Hematopoietic multipotent progenitor cell (in vitro differentiated cells): ENCODE measurements at places on chromosomes 13 and 19. TPM values are rescaled to one million over a fixed set of nuclear protein-coding genes. Genes with fewer than 3 reads are reported as not detected.

GRCh38 chr13:74696148-74696922 is 562.1 kb upstream of the KLF12 start:
- no peak for DNase-seq

DNA sequence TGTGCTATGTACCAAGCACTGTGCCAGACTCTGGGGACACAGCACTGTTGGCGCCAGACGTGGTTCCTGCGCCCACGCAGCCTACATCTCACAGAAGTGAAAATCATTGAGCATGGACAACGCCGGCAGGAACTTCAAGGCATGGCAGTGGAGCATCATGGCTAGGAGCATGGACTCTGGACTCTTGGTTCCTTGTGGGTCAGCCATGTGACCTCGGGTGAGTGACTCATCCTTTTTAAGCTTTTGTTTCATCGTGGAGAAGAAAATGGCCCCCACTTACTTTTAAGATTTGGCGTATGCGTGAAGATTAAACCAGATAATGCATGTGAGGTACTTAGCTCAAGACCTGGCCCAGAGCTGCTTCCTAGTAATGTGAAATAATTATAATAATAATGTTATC is 988.5 kb downstream of the UQCRFS1 start:
- no peak for DNase-seq

DNA sequence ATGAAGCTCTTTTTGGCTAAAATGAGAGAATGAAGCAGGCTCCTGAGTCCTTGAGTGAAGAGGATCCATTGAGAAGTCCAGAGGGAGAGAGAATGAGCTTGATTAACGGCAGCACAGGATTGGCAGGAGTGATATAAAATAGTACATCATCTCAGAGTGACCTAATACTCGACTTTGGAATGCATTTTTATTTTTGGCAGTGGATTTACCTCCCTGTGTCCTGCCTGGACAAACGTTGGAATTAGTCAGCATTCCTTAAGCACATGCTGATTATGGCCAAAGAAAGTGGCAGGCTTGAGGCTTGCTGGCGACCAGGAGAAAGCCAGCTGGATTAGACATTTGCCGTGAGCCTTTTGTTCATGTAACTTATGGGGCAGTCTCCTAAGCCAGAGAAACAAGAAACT is 22.9 kb downstream of the LRCH1 start:
- DNase-seq: no peak

DNA sequence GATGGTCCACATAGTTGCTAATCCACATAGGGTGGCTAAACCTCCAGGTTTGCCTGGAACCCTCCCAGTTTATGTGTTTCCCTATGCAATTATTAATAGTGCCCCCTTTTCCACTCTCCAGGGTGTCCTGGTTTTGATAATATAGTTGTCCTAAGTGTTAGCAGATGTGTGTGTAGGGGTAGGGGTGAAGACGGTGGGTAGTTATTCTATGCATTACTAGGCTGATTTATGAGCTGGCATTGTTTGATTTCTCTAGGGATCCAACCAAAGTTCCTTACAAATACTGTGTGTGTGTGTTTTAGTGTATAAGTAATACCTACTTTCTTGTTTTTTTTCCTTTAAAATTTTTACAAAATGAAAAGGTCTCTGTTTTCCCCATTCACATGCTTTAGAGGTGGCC is 21.1 kb downstream of the GTF2F2 start:
- no peak for DNase-seq

DNA sequence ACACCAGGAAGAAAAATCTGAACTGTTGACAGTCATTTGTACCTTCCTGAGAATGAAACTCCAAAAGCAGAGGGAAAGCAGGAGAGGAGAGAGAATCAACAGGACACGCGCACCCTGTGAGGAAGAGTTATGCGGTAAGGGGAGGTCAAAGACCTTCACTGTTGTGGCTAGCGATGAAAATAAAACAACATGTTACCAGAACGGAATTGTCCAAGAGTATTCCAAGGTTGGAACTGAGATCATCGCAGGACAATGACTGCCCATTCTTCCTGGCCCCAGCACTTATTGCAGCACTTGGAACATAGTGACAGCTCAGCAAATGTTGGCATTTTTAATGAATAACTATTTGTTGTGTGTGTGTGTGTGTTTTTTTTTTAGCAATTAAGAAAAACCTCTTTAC is 176.0 kb upstream of the TSC22D1 start:
- DNase-seq: no peak

DNA sequence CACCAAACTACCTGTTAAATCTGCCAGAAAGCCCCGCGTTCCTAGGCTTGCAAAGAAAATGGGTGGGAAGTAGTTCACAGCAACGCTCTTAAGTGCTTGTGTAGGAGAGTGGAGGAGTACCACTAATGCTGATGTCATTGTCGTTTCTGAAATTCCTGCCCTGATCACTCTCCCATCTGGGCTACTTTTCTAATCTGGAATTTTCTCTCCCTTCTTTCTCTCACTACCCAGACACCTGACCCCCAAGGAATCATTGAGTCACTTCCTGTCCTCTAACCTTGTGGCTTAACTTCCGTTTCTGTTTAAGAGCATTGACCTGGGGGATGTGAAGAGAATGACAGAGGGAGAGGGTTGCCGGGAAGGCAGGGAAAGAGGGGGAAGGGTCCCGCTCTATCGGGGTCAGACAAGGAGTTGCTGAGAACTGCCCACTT is 98.7 kb downstream of the STARD13 start:
- DNase-seq: peak; percentile 22

DNA sequence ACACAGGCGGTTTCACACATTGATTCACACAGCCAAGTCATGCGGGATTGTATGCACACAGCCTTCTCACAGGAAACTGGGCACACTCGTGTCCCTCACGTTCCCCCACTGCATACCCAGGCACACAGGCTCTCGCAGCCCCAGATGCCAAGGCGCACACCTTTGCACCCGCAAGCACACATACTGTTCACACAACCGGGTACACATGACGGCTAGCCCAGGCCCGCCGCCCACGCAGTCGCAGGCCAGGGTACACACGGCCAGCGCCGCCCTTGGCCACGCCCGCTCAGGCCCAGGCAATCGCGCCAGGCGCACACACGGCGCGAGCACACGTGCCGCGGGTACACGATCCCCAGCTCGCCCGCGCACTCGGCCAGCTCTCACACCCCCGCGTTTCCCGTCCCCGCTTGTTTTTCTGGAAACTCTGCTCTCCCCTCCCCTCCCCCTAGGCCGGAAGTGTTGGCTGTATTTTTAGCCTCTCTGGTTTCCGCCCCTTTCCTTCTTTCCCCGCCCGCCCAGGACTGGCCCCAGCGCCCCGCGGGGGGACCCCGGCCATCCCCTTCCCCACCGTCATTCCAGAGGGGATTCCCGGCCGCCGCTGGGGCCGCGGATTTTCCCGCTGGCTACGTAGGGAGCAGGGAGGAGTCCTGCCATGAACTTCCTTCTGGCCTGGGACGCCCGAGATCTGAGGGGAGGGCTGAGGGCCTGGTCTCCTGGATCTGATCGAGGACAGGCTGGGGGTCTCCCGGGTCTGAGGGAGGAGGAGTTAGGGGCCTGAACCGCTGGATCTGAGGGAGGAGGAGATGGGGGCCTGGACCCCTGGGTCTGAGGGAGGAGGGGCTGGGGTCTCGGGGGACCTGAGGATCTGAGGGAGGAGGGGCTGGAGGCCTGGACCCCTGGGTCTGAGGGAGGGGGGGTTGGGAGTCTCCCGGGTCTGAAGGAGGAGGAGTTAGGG is 4.0 kb upstream of the ZFP36 start:
- DNase-seq: peak; percentile 54

DNA sequence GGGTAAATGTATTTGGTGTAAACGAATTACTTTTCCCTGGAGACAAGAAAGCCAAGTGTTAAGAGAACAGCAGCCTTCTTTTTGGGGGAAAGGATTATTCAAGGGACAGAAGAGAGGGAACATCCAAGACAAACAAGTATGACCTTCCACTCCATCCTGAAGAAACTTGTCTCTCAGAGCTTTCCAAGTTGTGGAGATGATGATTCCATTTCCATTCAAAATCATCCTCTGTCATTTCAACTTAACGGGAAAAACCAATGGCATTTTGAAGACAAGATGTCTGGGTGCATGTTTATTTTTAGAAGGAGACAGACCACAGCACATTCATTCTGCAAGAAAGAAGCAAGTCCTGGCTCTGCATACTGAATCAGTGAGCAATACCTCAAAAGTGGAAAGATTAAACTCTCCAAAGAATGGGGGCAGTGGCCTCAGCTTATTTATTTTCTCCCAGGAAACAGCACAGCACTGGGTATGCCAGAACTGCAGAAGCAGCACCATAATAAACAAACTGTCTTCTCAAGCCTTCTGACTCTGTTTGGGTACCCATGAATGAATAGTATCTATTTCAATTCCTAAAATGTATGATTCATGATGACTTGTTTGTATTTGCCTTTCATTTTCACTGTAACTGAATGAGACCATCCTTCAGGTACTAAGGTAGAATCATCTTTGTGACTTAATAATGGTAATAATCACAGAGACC is 541.0 kb downstream of the RFC3 start:
- DNase-seq: no peak

- no peak for DNase-seq
Measured at GRCh38 chr13:104372095-104372655, 1306.0 kb upstream of the SLC10A2 start.

GRCh38 chr13:41716236-41716635 is 244.7 kb downstream of the VWA8 start:
- DNase-seq: no peak

- DNase-seq: no peak
Measured at GRCh38 chr13:33072759-33073158, 56.5 kb downstream of the KL start.

DNA sequence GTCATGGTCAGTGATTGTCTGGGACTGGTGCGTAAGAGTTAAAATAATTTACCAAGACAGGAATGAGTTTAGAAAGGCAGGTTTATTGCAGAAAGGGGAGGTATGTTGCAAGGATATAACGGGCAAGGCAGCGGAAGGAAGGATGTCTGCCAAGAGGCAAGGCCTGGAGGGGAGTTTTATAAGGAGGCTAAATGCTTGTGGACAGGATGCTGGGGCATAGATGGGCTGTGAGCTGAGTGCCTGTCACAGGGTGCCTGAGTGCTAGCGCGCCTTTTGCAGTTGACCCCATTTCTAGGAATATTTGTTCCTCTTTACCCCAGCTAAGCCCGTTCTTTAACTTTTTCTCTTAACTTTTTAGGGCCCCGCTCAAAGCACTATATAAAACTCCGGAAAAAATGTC is 58.7 kb downstream of the TEX26 start:
- DNase-seq: no peak

DNA sequence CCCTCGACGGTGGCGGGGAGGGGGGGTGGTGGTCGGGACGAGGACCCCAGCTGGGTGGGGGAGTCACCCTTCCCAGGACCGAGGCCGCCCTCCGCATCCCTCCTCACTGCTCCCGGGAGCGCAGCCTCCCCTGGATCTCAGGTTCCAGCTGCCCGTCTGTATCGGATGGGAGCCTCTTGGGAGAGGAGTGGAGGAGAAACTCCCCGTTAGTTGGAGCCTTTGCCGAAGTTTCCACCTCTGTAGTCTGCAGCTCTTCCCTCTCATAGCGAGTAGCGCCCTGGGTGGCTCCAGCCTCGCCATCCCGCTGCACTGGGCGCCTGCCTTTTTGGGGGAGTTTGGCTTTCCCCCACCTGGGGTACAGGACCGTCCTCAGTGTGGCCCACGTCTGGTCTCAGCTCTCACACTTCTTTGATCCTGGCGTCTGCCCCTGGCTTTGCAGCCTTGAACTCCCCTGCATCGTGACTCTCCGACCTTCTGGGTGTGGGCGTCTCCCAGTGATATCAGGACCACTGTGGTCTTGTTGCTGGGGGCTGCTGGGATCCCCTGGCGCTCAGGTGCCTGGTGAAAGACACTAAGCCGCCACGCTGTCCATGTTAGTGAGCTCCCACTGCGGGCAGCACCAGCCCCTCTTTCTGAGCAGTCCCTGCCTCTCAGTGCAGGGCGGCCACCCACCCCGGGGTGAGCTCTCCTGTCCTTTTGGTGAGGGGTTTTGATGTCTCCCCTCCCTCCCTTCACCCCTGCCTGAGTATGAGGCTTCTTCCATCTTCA is 1.1 kb downstream of the CNOT3 start:
- DNase-seq: no peak

The SYCN gene
- not detected for total RNA-seq

The ZNF492 gene
- total RNA-seq: 1.1 TPM

The PABPC3 gene
- total RNA-seq: 0.54 TPM

The SLC25A42 gene
- 11.6 TPM for total RNA-seq

The ADGRE3 gene
- total RNA-seq: under 0.01 TPM

The SWSAP1 gene
- total RNA-seq: 4.6 TPM

The TMEM238 gene
- 2.7 TPM for total RNA-seq

The ELSPBP1 gene
- not detected for total RNA-seq

The MYPOP gene
- 3.2 TPM for total RNA-seq

The BEST2 gene
- total RNA-seq: not detected

The SBSN gene
- total RNA-seq: not detected

The BCAM gene
- 8.6 TPM for total RNA-seq

The TRPM4 gene
- 2.2 TPM for total RNA-seq
